ENCODE measurements at places on chromosomes 12 and 14.

GRCh38 chr14:86675059-86675458 lies 1145.1 kb downstream of the FLRT2 start:
- no peak for DNase-seq

DNA sequence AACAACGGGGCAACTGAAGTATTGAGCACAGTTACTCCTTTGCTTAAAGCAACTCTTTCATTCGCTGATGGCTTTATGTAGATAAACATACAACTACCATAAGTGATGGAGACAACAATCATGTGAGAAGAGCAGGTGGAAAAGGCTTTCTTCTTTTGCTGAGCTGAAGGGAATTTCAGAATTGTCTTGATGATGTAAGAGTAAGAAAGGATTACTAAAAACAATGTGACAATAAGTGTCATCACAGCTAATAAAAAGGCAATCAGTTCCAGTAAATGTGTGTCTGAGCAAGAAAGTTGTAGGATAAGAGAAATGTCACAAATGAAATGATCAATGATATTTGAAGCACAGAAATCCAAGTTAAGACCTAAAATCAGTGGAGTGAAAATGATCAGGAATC lies 647 bp downstream of the OR6C70 start:
- DNase-seq = no peak

DNA sequence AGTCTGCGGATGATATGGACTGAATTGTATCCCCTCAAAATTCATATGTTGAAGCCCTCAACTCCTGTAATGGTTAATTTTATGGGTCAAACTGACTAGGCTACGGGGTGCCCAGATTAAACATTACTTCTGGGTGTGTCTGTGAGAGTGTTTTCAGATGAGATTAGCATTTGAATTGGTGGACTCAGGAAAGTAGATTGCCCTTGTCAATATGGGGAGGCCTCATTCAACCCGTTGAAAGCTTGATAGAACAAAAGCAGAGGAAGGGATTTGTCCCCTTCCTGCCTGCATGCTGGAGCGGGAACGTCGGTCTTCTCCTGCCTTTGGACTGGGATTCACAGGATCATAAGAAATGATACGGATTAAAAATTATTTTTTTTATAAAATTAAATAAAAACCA lies 84.5 kb downstream of the BBS10 start:
- no peak for DNase-seq

- no peak for DNase-seq
Observed at GRCh38 chr12:110123919-110124268, 263 bp upstream of the IFT81 start.

DNA sequence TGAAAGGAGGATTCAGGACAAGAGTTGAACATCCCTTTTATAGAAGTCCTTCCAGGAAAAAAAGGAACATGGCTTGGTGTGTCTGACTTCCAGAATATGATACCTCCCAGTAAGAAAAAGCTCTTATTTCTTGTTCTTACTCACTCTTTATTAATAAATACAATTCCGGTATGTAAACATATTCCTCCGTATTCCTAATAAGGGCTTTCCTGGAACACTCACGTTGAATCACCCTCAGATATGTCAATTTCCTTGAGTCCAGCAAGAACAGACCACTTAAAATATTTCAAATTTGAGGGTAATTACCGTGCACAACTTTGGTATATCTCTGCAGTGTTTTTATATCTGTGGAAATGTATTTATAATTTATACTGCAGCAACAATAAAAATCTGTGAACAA lies 385.6 kb downstream of the SYT1 start:
- DNase-seq = no peak

Data from effector memory CD8-positive, alpha-beta T cell (primary cell).